ENCODE measurements at places on chromosomes 6 and 20.

GRCh38 chr20:63055575-63056235 is 48.9 kb upstream of the BHLHE23 start:
- no peak for DNase-seq

DNA sequence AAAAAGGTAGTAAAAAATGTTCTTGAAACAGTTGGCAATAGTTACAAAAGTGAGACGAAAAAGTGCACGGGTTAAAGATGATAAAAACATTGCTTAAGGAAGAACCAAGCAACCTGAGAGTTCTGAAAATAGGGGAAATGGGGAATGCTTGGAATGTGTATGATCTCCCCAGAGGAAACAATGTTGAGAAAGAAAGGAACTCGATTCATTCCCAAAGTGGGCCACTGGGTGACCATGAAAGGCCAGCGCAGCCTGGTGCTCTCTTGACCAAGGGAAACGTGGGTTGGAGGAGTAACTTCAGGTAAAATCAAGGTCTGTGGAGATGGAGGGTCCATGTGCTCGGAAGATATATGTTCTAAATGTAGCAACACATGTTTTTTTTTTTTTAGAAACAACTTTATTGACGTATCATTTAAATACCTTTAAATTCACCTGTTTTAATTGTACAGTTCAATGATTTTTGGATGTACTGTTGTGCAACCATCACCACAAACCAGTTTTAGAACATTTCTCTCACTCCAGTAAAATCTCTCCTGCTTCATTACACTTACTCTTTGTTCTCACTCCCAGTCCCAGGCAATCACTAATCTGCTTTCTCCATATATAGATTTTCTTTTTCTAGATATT is 34.5 kb upstream of the CEP85L start:
- DNase-seq, result no peak

DNA sequence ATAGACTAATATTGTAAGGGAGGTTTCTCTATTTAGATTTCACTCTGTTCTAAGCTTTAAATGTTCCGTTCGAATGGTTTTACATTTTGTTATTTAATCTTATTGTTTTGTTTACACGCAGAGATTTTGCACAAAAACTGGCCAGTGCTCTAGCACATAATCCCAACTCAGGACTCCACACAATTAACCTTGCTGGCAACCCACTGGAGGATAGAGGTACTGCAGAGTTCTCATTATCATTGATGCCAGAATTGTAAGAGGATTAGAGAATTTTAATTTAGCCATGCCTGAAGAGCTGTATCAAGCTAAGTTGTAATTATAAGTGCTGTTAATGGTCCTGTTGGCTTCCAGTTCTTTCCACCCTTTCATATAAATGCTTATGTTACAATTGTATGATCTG is 179.7 kb upstream of the SCGN start:
- DNase-seq, result no peak

GRCh38 chr6:19690325-19691075 is 146.7 kb upstream of the ID4 start:
- DNase-seq, result no peak

DNA sequence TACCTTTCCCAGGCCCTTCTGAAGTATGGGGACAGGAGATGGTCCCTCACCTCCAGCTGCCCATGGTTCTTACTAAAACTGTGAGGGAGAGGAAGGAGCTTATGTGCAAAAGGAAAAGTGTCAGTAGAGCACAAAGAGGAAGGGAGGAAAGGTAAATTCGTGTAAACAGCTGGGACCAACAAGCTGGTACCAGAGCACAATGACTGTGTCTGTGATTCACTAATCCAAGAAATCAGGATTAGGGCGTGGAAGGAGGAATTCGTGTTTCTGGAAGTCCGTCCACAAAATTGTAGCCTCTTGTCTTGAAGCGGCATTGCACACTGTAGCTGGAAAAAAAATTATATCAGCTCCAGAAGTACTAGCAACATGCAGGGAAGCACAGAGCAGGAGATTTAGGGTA is 129.0 kb upstream of the RREB1 start:
- DNase-seq, result no peak
